Activated naive CD4-positive, alpha-beta T cell treated with anti-CD3 and anti-CD28 coated beads for 36 hours (primary cell): ENCODE measurements at places on chromosomes 2 and 18. TPM values are rescaled to one million over a fixed set of nuclear protein-coding genes. Genes with fewer than 3 reads are reported as not detected.

RGPD6 gene
- 11.4 TPM for total RNA-seq

SLC20A1 gene
- total RNA-seq: 73.1 TPM

CHRND gene
- not detected for total RNA-seq

ST6GAL2 gene
- total RNA-seq: not detected

SYT4 gene
- total RNA-seq: not detected

DNA sequence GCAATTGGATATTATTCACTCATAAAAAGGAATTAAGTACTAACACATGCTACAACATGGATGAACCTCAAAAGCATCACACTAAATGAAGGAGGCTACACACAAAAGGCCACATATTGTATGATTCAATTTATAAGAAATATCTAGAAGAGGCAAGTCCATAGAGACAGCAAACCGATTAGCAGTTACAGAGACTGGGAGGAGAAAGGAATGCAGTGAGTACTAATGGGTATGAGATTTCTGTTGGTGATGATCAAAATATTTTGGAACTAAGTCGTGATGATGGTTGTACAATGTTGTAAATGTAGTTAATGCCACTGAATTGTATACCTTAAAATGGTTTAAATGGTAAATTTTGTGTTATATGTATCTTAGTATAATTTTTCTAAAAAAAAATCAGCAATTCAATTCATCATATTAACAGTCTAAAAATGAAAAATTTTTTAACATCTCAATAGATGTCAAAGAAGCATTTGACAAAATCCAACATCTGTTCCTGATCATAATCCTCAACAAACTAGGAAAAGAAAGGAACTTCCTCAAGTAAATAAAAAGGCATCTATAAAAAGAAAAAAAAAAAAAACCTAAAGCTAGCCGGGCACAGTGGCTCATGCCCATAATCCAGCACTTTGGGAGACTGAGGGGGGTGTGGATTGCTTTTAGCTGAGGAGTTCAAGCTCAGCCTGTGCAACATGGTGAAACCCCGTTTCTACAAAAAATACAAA is 98.1 kb downstream of the TGIF1 start:
- DNase-seq: no peak

DNA sequence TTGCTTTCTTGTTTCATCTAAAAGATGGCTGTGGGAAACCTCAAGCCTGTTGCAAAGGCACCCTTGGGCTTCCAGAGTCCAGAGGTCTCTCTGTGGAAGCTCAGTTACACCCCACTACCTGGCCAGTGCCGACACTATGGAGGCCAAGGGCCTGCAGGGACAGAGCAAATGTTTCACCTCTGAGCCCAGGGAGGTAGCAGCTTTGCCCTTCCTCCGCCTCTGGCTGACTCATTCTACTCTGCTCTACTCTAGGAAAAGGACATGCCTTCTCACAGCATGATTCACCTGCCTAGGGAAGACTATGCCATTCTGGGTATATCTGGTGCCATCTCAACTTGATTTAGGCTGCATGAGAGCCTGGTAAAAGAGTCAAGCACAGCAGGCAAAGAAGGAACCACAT is 12.2 kb downstream of the MYOM1 start:
- DNase-seq: peak; percentile 21

- no peak for DNase-seq
Measured at GRCh38 chr2:100948942-100949811, 52.9 kb upstream of the RPL31 start.

DNA sequence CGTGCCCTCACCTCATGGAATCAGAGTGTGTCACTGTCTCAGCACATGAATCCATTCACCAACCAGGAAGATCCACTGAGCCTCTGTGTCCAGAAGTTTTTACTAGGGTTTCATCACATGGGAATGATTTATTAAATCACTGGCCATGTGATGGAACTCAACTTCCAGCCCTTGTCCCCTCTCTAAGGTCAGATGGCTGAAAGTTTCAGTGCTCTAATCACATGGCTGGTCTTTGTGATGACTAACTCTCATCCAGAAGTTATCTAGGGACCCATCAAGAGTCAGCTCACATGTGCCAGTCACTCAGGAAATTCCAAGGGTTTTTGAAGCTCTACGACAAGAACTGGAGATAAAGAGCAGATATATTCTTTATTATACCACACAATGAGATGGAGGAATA is 140.5 kb upstream of the GYPC start:
- DNase-seq: no peak

- no peak for DNase-seq
Measured at GRCh38 chr2:113930448-113930847, 40.6 kb downstream of the ACTR3 start.

GRCh38 chr18:22499421-22499820 is 81.7 kb upstream of the CTAGE1 start:
- no peak for DNase-seq

DNA sequence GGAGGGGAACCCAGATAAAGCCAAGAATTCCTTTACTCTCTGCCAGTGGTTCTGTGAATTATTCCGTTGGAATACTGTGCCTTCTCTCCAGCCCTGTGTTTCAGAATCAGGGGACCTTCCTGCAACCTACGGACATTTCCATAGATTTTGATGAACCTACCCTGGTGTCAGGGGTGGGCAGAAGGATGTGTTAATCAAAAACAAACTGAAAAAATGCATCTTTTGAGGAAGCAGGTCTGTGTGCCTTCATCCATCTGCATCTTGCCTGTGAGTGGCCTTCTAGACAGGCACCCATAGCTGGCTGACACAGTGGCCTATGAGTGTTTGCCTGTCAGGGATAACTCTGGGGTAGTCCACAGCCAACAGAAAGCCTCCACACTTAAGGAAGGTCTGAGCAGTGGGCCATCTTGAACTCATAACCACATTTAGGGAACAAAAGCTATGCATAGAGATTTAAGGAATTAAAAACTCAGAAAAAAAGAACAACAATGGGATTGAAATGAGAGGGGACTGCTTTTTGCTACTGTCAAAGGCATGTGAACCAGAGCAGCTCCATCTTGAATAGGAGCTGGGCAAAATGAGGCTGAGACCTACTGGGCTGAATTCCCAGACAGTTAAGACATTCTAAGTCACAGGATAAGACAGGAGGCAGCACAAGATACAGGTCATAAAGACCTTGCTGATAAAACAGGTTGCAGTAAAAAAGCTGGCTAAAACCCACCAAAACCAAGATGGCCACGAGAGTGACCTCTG is 45.9 kb upstream of the ITGA6 start:
- no peak for DNase-seq

- DNase-seq: no peak
Measured at GRCh38 chr2:31221544-31221943, 4.2 kb upstream of the CAPN14 start.

DNA sequence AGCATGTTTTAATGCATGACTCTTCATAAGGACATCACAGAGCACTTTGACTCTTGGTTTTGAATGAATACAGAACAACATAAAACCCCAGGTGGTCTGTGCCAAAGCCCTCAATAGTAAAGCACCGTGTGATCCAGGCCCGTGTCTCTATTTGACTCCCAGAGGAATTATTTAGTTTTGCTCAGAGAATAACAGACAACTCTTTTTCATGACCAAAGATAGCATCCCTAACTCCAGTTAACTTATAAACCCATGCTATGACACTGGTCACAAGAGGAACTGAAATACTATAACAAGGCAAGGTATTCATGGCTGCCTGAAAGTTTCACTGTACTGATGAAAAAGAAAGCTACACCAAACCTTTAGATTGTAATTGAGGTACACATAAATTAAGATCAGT is 128.4 kb downstream of the IKZF2 start:
- DNase-seq: no peak

DNA sequence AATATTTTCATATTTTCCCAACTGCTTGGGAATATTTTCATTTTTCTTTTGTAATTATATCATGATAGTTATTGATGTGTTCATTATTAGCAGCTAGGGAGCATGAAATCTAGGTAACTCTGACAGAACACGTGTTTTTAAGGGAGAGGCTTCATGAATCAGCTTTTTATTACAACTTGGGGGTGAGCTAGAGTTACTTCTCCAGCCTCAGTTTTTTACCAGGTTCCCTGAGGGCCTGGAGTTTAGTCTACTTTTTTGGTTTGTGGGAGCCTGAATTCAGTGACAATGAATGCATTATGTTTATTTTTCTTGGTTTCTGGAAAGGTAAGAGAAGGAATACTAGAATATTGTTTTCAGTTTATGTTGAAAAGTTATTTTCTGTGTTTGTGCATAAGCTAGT is 18.0 kb downstream of the NAB1 start:
- DNase-seq: no peak

GRCh38 chr2:162126527-162126926 is 25.5 kb downstream of the GCG start:
- no peak for DNase-seq

GRCh38 chr2:165634855-165635254 is 159.2 kb downstream of the GALNT3 start:
- DNase-seq: no peak

DNA sequence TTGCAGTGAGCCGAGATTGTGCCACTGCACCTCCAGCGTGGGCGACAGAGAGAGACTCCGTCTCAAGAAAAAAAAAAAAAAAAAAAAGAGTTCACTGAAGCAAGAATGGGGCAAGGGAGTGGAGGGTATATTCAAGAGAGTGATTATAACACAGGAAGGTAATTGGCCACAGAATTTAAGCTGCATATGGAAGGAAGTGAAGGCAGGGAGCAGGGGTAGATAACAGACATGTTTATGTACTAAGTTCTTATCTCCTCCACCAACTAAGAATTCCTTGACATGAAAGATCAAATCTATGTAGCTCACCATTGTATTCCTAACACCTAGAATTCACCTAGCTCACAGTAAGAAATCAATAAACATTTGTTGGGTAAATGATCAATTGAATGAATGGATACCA is 37.3 kb downstream of the GKN2 start:
- DNase-seq: no peak
